ENCODE measurements at places on chromosomes 5 and 9.
A peak's percentile ranks its signal among the peaks of the same experiment; 100 is the strongest.

GRCh38 chr5:61974680-61975079 lies 331.3 kb upstream of the KIF2A start:
- no peak for ATAC-seq

DNA sequence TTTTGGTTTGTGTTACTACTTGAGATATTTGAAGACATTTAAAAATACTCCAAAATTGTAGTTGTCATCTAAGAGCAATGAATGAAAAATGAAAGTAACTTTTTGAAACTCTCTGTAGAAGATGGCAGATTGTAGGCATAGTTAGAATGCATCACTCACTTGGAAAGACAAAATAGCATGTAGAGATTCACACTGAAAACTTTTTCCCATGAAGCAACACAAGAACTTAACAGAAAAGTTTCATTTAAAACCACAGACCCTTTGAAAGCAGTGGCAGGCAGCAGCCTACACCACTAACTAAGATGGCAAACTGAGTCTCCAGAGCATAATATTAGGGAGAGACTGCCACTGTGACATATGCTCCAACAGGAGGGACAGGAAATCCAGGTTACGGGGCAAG lies 18.9 kb upstream of the FAM174A start:
- ATAC-seq, result no peak

DNA sequence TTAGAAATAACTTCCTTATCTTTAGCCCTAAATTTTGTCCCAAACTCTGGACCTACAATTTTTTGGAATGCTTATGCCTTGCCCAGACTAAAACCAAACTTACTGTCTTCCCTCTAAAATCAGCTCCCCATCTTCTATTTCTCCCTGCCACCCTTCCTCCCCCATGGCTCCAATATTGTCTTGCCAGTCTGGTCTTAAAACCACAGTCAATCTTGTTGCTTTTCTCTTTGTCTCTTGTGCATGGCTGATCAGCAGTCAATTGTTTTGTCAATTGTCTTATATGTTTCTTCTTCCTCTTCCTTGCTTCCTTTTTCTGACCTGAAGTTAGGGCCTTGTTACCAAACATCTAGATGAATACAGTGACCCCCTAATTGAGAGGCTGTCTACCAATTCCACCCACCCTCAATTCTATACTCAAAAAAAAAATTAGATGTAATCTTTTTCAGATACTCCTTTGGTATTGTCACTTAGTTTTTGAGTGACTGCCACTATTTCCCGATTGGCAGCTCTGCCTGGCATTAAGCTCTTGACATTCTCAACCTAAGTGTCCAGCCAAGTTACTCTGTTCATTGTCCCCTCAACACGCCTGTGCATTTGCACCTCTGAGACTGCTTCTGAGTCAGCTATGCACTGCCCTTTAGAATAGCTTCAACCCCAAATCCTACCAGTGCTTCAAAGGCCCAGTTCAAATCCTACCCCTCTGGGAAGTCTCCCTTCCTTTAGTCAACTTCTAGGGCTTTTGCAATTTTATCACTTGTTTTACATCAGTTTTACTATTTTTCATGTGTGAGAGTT lies 2.5 kb downstream of the PDCD1LG2 start:
- ATAC-seq, result no peak

- ATAC-seq, result no peak
Measured at GRCh38 chr9:108838017-108838416, 17.8 kb downstream of the ACTL7B start.

DNA sequence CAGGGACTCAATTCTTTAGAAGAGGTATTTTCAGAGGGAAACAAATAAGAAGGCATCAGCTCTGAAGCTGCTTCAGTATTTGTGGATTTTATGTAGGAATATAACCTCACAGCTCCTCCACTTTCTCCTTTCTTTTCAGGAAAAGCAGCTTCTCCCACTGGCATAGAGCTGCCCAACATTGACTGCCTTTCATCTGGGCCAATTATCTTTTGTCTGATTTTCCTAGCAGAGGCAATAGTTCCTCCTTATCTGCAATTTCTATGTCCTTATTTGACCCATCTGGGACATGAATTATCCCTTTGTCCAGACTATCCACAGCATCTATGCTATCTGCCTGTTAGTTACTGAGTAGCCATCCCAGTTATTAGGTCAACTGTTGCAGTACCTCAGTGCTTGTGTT lies 1671.2 kb upstream of the ACO1 start:
- no peak for ATAC-seq

- no peak for ATAC-seq
Measured at GRCh38 chr5:61334868-61335615, 3.0 kb downstream of the ZSWIM6 start.

- ATAC-seq, result no peak
Measured at GRCh38 chr9:110207071-110207641, 803 bp downstream of the C9orf152 start.

DNA sequence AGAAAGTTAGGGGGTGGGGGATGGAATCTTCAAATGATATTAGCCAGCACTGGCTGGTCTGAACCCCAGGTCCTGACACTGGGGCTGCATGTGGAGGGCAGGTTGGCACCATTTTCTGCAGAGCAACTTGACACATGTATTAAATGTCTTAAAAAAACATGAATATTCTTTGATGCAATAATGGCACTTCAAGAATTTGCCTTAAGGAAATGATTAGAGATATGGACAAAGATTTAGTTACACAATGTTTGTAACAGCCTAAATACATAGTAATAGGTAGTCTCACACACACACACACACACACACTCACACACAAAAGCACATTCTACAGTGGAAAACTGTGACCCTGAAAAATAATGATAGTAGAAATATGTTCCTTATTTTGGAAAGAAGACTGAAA lies 3.6 kb downstream of the SVEP1 start:
- ATAC-seq, result no peak

DNA sequence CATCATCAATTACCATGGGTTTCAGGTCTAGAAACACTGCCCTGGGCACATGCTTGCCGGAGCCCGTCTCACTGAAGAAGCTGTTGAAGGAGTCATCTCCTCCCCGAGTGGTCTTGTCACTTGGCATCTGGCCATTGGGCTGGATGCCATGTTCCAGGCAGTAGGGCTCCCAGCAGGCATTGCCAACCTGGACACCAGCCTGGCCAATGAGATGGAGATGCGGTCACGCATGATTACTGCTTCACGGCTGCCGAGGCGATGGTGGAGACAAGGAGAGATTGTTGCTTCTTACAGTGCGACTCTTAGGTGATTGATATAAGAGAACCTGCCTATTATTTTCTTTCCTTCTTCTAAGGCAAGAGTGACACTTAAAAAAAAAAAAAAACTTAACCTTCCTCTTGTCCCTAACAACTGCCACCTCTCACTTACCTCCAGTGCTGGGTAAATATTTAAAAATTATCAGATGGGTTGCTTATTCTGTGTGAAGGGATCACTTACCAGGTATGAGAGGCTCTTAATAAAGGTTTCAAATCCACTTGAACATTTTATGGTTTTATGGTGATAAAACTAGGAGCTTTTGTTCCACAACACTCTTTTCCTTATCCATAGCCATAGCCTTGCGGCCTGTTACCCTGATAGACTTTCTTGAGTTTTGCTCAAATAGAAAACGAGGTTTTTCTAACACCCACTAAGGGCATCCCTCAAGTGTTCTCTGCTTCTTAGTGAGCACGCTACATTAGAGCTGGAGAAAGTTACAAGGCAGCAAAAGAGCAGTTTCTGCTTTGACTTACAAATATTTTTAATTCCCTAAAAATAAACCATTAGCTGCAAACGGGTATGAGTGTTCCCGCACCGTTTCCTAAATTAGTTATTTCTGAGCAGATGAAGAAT lies 41.2 kb downstream of the NIM1K start:
- ATAC-seq, result no peak

DNA sequence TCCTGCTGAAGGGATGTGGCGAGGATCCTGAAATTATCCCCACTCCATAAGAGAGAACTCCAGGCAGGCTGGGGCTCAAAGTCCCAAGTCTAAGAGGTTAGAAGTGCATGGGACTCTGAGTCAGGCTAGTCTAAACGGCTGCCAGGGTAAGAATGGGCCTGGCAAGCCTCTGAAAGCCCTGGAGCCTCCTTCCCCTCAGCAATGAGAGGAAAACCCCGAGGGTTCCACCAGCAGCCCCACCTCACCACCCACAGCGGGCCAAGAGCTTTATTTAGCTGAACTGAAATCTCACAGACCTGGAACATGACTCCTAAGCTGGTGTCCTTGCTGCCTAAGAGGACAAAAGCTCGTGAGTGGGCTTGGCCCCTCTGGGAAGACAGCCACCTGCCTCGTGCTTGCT lies 135.5 kb downstream of the SEC61B start:
- ATAC-seq, result no peak

DNA sequence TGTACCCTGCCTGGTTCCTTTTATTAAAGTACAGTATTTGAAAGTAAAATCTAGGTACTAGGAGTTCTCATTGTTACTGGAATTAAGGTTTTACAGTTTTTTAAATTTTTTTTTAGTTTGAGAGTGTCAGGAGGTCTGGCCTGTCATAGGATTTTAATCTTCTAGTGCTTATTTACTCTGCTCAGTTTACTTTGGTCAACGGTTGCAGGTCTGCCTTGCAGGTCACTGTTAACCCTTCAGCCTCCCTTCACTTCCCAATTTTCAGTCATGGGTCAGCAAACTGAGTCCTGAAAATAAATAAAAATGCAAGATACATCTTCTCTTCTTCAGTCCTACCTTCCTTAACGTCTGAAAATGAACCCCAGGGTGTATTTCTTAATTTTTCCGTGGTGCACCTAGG lies 18.8 kb upstream of the PTBP3 start:
- no peak for ATAC-seq

GRCh38 chr5:73596705-73597328 lies 29.2 kb upstream of the ARHGEF28 start:
- ATAC-seq, result no peak

DNA sequence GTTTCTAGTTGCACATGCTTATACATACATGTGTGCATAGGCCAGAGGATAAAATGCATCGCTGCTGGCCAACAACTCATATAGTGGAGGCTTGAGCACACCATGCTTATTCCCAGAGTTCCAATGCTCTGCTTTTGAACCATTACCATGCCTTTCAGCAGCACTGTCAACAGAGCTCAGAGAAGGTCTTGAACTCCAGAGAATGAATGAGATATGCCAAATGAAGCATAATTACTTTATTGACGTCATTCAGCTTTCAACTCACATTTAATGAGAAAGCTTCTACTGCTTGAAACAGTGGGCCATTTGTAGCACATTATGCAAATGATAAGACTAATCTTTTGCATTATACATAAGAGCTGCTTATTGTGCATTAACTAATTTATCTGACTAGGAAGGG lies 765.3 kb upstream of the GRAMD2B start:
- peak; percentile 95 for ATAC-seq

DNA sequence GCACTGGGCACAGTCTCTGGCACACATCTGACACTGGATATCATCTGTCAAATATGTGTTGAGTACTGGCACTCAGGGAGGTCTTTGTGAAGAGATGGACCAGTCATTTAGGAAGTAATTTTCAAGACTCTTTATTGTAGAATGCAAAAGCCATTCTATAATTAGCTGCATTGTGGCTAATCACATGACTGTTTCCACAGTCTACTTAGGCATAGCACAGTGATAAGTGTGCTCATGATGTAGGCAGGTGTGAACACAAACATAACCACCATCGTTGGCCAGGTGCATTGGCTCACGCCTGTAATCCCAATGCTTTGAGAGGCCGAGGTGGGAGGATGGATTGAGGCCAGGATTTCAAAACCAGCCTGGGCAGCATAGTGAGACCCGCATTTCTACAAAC lies 62.2 kb downstream of the CFAP77 start:
- peak; percentile 19 for ATAC-seq

- no peak for ATAC-seq
Measured at GRCh38 chr5:32536246-32536645, 49.1 kb upstream of the SUB1 start.

- no peak for ATAC-seq
Measured at GRCh38 chr5:56658972-56659371, 156.4 kb upstream of the MAP3K1 start.

DNA sequence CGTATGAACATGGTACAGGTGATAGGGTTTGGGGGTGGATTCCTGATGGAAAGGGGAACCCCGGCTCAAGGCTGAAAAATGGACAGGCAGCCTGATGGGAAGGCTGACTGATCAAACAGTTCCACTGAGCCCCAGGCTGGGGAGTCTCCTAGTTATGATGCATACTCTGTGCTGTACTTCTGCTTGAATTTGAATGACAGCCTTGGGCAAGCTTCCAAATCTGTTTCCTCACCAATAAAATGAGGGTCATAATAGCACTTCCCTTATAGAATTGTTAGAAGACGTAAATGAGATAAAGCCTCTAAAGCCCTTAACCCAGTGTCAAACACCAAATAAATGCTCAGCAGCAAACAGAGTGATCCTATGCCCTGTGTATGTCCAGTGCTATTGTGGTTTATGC lies 478.5 kb upstream of the DMAC1 start:
- no peak for ATAC-seq

DNA sequence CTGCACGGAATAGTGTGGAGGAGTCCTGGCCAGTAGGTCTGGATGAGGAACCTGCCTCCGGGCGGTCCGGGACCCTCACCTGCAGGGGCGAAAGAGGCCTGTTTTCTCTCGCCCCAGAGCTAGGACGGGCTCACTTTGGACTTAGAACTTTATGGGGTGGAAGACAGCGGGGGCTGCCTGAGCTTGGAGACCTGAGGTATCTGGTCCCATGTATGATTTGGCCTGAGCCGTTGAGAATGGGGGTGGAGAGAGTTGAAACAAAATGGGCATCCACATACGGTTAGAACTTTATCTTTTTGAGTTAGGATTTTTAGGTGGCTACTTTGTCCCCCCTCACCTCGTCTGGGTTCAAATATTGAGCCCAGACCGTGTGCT lies 681 bp upstream of the ETF1 start:
- ATAC-seq, result peak; percentile 56

DNA sequence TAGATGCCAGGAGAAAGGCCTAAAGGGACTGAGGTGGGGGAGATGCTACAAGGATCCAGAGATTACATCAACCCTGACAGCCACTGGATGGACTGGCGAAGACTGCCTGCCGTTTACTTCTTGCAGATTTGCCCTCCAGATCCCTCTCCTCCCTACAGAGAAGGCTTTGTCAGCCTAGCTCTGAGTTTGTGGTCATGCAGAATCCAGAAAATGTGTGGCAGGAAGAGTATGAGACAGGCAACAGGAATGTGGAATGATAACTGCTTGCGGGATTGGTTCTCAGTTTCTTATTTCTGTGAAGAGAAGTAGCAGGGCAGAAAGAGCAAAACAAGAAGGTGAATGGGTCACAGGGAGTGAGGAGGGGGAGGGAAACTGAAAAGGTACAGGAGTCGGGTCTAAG lies 129.6 kb downstream of the TLE1 start:
- no peak for ATAC-seq

DNA sequence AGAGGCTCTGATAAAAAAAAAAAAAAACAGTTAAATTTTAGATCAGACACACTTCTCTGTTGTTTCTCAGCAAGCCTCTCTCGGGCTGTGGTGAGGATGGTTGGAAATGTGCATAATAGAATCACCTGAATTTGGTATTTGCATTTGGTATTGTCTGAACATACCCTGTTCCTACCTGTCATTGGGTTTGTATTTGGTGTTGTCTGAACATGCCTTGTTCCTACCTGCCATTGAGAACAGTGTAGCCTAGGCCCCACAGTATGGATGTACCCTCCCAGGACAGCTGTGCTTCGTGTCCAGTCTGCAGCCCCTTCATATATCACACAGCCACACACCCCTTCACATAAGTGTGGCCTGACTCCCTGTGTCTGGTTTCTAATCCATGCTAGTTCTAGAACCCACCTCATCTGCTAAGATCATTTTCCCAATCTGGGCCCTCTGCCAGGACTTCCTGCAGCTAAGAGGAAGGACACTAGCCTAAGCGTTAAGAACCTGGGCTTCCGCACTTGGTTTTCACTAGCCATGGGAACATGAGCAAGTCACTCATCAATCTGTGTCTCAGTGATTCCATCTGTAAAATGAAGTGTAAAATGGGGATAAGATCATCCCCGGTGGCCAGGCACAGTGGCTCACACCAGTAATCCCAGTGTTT lies 49.2 kb downstream of the ITGA2 start:
- ATAC-seq, result no peak

Measured in motor neuron (in vitro differentiated cells).